D721Med (cell line): ENCODE measurements at places on chromosomes 1 and 21.

DNA sequence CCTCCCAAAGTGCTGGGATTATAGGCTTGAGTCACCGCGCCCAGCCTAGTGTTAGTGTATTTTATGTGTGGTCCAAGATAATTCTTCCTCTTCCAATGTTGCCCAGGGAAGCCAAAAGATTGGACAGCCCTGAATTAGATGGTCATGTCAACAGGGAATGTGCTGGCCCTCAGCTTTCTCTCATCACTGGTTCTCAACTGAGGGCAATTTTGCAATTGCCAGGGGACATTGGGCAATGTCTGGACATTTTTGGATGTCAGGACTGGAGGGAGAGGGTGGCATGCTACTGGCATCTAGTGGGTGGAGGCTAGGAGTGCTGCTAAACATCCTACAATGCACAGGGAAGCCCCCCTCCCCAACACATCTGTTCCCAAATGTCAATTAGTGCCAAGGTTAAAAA is 95.0 kb downstream of the LAMC2 start:
- no peak for DNase-seq

DNA sequence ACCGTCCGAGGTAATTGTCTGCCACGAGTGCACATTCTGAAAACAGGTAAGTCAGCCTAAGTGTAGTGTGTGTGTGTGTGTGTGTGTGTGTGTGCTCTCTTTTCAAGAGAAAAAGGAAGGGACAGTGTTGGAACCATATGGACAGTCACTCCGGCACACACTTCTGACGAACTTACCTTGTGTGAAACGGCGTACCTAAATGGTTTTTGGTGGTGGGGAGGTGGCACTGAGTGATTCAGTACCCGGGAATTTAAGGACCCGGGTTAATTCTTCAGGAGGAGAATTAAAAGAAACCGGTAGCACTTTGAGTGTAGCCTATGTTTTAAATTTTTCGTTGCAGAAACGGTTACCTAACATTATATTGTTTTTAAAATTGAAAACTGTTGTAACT is 286 bp downstream of the ODR4 start:
- no peak for DNase-seq

DNA sequence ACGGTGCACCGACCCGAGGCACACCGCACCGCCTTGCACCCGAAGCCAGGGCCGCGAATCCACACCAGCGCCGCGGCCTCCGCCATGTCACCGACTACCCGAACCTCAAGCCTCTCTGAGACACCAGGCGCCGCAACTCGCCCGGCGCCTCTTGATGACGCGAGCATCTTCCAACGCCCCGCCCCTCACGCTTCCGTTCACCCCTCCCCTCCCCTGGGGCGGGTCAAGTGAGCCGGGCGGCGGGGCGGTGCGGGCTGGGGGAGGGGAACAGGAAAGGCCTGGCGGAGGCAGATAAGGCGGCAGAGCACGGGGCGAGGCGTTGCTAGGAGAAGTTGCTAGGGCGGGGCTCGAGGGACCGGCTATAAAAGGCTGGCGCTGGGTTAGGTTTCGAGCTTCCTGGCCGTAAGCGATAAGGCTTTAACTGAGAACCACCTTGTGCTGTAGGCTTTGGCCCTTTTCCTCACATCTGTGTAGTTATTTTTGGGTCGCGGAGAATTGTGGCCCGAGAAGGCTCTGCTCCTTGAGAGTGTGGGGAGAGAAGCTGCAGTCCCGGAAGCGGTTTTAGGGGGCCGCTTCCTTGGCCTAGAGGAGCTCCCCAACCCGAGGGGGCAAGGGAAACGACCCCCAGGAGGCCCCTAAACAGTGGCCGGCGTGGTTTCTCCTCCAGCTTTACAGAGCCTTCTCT is at the start of gene SDE2:
TSS of gene SDE2 (minus strand) at position 117 of the 685 bp plus-strand sequence. CDS start at position 86, 31 bp downstream.
- DNase-seq = peak; percentile 94

GRCh38 chr1:177849130-177849529 is 120.7 kb downstream of the SEC16B start:
- no peak for DNase-seq

DNA sequence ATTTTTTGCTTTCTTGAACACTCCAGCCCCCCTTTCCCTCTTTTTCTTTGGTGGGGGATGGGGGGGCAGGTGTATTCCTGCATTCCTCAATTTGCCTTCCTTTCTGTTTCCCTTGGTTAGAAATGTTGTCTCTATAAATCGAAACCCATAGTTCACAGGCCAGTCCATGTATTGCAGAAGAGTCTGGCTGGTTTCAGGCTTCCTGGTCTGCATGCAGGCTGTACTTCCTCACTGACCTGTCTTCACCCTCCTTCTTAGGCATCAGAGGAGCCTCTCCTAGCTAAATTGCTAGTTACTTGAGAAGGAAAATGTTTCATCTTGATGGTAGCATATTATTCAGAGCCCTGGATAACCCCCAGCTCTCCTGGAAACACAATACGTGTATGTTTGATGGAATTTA is 140.0 kb downstream of the SPATA46 start:
- DNase-seq = no peak

DNA sequence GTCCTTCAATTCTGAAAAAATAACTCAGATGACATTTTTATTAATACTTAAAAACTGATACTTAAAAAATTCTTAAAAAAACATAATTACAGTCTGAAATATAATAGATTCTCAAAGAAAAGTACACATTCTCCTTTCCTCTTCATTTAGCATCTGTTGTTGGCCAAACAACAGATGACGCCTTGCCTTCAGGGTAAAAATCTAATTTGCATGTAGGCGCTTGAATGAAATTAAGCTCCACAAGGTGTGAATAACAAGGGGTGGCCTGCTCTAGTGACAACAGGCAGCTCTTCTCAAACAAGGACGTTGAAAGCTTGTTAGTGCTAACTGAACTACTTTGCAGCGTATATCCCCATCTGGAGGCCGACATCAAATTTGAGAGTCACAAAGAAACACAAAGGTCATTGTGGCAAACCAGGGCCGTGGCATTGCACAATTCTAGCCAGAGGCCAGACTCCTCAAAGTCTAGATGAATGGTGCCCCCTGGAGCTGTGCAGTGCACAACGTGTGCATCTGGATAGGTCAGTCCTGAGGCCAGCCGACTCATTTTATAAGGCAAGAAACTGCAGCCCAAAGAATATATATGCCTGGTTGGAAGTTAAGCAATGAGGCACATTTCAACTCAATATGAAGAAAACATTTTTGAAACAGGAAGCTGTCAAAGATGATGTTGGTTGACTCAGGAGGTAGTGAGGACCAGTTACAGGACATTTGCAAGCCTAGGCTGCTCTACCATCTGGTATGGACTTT is 459.2 kb upstream of the RUNX1 start:
- DNase-seq = no peak

DNA sequence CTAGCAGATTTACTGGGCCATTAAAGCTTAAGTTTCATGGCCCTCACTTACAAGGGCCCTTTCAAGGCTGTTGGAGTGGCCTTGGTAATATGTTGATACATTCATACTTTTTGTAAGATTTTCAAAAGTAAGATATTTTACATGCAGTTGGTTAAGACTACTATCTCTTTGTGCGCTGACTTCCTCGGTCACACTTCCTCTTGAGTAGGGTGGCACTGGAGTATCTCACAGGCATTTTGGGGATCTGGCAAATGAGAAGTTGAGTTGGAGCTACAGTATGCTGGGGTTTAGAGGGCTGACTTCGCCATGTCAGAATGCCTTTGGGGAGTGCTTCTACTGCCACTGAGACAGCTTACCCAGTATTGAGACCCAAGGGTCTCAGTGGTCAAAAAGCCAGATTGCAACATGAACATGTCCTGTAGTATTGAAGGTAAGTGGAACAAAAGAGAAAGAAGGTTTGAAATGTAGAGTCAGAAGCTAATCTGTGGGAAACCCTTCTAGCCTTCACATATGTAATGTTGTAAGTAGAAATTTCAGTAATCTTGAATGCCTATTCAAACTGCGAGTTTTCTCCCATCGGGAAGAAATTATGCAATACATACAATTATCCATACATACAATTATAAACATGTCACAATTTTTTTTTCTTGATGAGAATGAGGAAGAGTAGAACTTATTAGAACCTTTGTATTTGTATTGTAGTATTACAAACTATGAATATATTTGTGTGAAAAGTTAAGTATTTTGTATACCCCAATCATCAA is 32.3 kb upstream of the RALGPS2 start:
- DNase-seq = no peak

DNA sequence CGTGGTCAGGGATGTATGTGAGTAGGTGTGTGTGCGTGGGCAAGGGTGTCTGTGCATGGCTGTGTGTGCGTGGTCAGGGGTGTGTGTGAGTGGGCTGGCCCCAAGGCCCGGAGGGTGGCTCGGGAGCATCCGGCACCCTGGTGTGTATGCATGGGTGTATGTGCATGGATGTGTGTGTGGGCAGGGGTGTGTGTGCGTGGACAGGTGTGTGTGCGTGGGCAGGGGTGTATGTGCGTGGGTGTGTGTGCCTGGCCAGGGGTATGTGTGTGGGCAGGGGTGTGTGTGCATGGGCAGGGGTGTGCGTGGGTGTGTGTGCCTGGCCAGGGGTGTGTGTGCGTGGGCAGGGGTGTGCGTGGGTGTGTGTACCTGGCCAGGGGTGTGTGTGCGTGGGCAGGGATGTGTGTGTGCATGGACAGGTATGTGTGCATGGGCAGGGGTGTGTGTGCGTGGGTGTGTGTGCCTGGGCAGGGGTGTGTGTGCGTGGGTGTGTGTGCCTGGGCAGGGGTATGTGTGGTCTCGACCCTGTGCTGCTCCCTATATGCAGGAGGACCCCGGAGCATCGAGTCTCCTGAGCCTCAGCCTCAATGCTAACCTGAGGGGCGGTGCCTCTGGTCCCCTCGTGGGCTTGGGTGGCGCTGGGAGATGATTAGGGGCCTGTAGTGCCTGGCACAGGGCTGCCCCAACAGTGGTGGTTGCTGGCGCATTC is 16.3 kb downstream of the ARHGEF16 start:
- no peak for DNase-seq

GRCh38 chr1:223878598-223879325 is 33.0 kb upstream of the TP53BP2 start:
- DNase-seq = no peak

GRCh38 chr1:65494671-65495070 is 74.2 kb downstream of the LEPR start:
- DNase-seq = no peak

DNA sequence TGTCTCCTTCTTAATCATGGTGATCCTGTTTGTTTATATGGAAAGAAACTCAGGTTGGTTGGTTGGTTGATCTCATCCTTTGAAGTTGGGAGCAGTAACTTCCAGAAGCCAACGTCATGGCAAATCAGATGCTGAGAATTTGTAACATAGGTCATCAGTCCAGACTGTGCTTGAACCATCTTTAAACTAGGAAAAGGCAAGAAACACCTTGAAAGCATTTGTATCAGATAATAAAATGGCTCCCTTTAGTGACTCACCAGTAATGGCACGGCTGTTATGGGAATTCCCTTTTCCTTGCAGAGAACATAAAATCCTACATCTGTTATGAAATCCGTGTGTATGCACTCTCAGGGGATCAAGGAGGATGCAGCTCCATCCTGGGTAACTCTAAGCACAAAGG is 58.1 kb downstream of the SERBP1 start:
- no peak for DNase-seq

DNA sequence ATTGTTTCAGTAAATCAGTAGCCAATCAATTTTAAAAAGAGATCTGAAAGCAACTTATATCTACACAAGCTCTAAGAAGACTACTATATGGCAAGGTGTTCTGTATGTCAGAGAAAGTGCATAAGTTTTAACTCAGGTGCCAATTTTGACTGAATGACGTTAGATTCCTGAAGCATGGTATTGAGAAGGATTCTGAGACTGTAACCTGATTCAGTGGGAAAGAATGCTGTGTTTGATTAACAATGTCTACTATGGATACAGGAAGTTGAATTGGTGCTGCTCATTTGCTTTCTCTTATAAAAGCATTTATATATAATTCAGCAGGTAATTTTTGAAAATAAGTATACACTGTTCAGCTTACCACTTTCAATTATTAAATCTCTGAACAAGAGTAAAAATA is 156.3 kb downstream of the PAPPA2 start:
- DNase-seq = no peak

DNA sequence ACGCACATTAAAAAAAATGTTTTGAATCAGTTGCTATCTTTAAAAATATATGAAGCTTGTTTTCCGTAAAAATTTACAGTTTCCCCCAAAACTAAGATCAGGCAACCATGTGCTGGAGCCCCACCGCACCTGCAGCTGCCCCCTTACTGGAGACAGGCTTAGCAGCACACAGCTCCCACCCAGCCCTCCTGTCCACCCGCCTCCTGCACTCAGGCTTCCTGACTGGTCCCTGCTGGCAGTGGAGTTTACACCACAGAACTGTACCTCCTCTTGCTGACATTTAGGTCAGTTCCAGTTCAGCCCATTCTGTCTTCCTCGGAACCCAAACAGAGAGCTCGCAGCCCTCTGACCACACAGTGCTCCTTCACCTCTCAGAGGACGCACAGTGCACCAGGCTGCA is 2.1 kb downstream of the GPR161 start:
- no peak for DNase-seq

GRCh38 chr1:67647036-67647798 is 37.8 kb upstream of the GADD45A start:
- DNase-seq = no peak
